ENCODE measurements at places on chromosomes 7 and 10. TPM values are rescaled to one million over a fixed set of nuclear protein-coding genes. Genes with fewer than 3 reads are reported as not detected.
A peak's percentile ranks its signal among the peaks of the same experiment; 100 is the strongest.

DNA sequence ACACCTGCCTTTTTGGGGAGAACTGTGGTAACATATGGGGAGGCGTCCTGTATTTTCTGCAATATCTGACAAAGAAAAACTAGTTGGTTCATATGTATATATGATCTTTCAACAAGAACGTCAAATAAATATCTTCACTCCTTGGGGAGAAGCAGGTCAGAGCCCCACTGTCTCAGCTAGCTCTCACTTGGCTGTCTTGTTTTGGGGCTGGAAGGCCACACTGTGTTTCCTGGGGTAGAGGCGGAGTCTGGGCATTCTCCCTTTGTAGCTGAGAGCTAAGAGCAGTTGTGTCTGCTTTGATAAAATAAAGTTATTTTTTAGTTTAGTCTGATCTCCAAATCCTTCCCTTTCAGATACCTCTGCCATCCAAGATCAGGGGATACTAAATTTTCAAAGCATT is 83.9 kb upstream of the IGFBP3 start:
- DNase-seq = no peak

GRCh38 chr7:29270594-29271318 is 76.2 kb downstream of the CHN2 start:
- DNase-seq = no peak

DNA sequence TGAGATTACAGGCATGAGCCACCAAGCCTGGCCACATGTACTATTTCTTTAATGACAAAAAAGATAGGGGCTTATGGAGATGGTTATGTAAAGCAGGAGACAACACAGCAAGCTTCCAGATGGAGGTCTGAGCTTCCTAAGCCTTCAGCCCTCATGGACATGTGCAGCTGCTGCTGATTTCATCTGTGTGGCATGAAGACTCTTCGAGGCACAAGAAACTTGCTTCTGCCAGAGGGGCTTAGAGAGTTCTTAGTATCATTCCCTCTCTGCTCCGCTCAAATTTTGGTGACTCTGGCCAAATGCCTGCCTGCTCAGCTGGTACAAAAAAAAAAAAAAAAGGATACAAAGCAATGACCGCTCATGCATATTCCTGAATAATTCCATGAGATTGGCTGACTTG is 552.5 kb downstream of the TYW1 start:
- no peak for DNase-seq

DNA sequence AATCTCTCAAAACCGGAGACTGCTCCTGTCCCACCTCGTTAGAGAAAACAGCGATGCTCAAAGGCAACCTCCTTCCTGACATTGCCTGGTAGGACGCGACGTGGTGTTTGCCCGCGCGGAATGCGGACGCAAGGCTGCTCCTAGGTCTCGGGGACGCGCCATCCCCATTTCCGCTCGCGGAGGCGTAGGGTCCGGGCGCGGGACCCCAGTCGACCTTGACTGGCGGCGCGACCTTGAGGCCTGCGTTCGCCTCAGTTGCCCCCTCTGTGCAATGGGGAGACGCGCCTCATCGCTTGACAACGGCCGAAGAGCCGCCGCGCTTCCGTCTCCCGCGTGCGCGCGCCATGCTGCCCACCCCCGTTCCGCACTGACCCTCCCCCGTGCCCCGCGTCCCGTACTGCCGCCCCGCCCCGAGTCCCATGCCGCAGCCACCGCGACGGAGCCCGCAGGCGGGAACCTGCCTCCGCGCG is 412 bp upstream of the PPIA start:
- peak; percentile 62 for DNase-seq

The CCL26 gene
- total RNA-seq = 1.1 TPM

- no peak for DNase-seq
Measured at GRCh38 chr7:93021748-93022147, 96.0 kb downstream of the SAMD9 start.

GRCh38 chr7:131076711-131077181 is 250.9 kb upstream of the MKLN1 start:
- no peak for DNase-seq

GRCh38 chr7:130893441-130893894 is 159.5 kb upstream of the KLF14 start:
- DNase-seq = no peak

The CTAGE8 gene
- 4.4 TPM for total RNA-seq

The FKBP6 gene
- total RNA-seq = 60.9 TPM

GRCh38 chr7:100983451-100984187 is 14.3 kb downstream of the MUC12 start:
- DNase-seq = no peak

GRCh38 chr7:301291-302053 is 11.5 kb downstream of the FOXL3 start:
- no peak for DNase-seq

The OR6B1 gene
- 1.4 TPM for total RNA-seq

The HOXA10 gene
- 1.8 TPM for total RNA-seq

The TTYH3 gene
- 69.9 TPM for total RNA-seq

- no peak for DNase-seq
Measured at GRCh38 chr7:104272767-104273384, 55.5 kb upstream of the LHFPL3 start.

DNA sequence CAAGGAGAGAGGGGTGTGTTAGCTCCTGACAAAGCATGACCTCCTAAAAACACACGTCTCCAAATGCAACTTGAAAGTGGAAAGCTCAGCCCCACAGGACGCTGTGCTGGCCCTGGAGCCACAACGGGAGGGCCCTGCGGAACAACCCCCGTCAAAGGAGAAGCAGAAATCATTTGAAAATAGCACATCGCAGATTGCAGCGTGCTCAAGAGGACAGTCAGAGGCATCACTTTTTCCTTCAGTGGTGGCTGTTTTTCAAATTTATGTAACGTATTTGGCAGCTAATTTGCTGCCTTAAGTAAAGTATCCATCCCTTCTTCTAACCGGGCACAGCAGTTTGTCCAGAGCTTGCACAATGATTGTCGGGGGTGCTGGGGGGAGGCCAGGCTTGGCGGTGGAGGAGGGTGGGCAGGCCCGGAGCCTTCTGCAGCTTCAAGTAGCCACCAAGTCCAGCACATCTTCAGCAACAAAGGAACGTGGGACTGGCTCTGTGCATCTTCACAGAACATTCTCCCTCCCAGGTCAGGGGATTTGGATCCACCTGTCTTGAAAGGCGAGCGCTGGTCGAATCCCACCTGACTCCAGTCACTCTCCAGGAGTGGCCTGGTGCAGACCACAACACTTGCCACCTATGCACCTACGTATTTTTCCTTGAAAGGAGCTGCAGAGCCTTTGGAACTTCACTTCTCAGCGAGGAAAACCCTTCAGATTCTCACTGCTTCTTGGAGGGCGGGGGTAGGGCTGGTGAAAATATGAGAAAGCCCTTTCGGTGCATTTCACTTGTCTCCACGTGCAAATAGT is 346.3 kb downstream of the DNAJB6 start:
- peak; percentile 8 for DNase-seq

DNA sequence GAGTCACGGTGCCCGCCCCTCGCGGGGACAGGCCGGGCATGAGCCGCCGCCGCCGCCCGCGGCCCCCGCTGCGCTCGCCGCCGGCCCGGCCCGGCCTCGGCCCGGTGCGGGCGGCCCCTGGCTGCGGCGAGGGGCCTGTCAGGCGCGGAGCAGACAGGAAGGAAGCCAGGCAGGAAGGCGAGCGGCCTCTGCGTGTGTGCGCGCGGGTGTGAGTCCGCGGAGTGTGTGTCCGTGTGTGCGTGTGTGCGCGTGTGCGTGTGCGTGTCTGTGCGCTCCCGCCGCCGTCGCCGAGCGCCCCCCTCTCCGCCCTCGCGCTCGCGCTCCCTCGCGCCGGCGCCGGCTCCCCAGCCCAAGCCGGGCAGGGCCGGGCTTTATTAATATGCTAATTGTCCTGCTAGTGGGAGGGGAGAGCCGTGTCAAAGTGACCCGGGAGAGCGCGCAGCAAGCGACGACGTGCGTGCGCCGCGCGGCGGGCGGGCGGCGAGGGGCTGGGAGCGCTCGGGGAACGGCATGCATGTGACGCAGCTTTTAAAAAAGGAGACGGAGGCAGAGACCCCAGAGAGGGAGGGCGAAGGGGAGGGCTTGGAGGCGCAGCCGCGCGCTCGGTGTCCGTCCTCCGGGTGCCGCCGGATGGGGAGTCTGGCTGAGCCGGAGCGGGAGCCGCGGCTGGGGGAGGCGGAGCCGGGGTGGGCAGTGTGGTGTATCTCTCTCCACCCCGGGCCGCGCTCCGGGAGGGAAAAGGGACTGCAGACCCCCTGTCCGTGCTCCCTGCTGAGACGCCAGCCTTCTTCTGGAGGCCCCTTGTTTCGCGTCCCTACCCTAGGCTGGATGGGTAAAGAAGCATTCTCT is at the start of gene LDB1:
Gene LDB1 (minus strand): TSS at position 227 of the 849 bp plus-strand sequence. CDS start 258 bp downstream, outside the sequence.
- peak; percentile 85 for DNase-seq

The AOAH gene
- total RNA-seq = 4.6 TPM

The PDLIM1 gene
- total RNA-seq = 23.5 TPM

The IGFBP1 gene
- total RNA-seq = not detected

The FBXO24 gene
- total RNA-seq = 74.5 TPM

The WNT8B gene
- 0.37 TPM for total RNA-seq

The DHX32 gene
- total RNA-seq = 42.2 TPM

GRCh38 chr10:79275431-79275851 is 71.8 kb upstream of the PPIF start:
- DNase-seq = no peak

The IDI2 gene
- 1.1 TPM for total RNA-seq

GRCh38 chr10:43814663-43815062 is 166.0 kb upstream of the ZNF32 start:
- DNase-seq = no peak

The SCIN gene
- 4.7 TPM for total RNA-seq
